Cerebellar cortex (tissue), 1 donor: ENCODE measurements at places on chromosomes 5 and 9.

DNA sequence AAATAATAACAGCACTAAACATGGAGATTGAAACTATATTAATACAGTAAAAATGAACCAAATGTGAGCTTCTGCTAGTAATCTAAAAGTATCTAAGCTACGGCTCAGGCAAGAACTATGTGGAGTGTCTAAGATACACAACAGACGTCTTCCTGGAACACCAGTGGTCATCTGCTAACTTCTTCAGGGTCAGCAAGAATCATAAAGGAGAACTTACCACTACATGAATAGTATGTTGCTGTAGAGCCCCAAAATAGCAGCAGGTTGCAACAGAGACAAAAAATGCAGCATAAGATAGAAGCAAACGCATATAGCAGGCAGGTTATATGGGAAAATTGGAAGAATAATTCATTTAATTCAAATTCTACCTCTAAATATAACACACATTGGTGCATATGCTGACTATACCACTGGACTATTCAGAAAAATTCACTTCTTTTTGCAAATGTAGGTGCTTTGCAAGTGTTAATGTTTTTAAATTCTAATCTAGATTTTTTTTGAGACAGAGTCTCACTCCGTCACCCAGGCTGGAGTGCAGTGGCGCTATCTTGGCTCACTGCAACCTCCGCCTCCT lies 27.1 kb downstream of the DCTN4 start:
- DNase-seq, result no peak

- no peak for DNase-seq
Observed at GRCh38 chr9:33112094-33112493, 35.6 kb upstream of the SMU1 start.

DNA sequence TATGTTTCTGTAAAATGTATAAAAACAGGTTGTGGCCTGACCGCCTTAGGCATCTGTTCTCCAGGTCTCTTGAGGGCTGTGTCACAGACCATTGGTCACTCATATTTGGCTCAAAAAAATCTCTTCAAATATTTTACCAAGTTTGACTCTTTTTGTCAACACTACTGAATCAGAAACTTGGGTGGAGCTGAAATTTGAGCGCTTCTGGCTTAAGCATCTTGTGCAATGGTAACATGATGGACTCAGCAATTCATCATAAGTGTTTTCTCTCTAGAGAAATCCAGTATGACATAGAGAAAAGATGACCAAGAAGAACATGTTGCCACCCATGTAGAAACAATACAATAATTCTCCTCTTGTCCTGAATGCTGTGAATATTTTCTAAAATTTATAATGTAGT lies 387.9 kb downstream of the MAT2B start:
- DNase-seq, result no peak

DNA sequence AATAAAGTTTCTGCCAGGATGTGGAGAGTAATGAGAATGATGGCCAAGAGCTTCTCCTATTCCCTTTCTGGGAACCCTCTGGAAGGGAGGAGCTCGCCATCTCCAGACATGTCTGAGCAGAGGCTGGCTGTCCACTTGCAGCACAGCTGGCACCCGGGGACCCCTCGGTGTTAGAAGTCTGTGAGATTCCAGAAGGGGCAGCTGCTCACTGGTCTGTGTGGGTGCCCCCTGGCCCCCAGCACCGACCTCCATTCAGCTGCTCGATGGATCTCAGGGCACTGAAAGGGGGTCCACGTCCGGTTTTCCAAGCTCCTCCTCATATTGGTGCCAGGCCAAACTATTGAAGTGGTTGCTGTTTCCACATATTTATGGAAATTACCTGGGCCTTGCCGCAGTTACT lies 3.6 kb upstream of the FAM163B start:
- DNase-seq, result no peak

GRCh38 chr5:11588803-11589202 lies 315.4 kb downstream of the CTNND2 start:
- peak; percentile 53 for DNase-seq

DNA sequence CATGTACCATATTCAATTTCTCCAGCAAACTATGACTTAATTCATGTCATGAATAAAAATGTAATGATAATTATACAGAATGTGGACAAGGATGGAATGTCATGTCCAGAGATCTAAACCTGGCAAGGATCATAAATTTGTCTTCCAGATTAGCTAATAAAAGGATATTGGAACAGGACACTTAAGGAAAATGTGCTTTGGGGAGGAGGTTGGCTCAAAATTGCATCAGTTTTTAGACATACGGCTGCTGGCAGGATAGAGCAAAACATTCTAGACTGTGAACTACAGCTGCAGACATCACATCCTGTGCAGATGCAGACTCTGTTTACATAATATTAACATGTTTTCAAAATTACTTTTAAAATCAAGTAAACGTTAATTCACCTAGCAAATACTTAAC lies 248.4 kb downstream of the TLR4 start:
- DNase-seq, result no peak

DNA sequence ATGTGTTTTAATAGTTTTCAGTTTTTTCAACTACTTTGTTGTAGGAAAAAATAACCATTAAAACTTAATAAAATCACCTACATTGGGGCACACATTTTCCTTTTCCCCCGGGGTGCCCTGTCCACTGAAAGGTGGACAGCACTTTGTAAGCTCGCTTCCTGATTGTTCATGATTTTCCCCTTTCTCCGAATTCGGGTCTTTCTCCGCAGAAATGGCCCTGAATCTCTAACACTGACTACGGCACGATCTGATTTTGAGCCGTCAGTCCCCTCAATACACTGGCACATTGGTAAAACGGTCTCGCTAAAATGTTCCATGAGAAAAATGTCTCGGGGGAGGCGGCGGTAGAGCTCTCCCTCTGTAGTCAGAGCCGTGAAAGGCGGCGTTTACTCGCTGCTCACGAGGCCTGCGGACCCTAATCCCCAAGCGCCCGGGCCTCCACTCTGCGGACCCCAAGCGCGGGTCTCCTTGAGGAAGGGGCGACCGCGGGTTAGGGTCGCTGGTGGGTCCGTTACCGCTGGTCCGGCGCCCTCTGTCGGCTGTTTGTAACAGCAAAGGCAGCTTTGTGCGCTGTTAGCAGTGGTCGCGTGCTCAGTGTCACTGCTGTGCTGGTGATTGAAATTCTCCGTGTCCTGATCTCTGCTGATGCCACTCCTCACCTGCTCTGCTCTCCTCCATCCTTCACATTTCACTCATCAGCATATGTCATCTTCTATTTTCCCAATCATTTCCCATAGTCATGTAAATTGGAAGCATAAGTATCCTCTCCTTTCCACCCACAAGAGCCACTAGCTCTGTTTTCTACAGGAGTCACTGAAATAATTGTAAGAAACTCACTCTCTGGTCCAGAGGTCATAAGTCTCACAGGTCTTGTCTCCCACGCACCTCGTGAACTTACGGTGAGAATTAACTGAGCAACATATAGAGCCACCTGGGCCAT lies 10.8 kb upstream of the IFNA2 start:
- DNase-seq, result peak; percentile 68

DNA sequence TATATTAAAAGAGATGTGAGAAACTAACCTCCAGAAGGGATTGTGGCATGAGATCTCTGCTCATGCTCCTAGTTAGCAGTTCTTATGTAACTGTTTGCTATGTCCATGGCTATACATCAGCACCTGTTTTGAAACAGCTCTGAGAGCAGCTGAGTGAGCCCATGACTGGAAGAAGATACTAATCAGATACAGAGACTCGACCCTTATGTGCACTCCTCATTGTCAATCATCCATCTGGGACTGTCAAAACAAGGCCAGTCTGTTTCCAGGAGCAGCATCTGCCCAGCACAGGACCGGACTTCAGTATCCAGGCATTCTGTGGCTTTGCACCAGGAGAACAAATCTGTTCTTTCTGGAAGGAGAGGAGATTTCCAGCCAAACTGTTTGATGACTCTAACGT lies 77.7 kb downstream of the EFNA5 start:
- DNase-seq, result peak; percentile 52

DNA sequence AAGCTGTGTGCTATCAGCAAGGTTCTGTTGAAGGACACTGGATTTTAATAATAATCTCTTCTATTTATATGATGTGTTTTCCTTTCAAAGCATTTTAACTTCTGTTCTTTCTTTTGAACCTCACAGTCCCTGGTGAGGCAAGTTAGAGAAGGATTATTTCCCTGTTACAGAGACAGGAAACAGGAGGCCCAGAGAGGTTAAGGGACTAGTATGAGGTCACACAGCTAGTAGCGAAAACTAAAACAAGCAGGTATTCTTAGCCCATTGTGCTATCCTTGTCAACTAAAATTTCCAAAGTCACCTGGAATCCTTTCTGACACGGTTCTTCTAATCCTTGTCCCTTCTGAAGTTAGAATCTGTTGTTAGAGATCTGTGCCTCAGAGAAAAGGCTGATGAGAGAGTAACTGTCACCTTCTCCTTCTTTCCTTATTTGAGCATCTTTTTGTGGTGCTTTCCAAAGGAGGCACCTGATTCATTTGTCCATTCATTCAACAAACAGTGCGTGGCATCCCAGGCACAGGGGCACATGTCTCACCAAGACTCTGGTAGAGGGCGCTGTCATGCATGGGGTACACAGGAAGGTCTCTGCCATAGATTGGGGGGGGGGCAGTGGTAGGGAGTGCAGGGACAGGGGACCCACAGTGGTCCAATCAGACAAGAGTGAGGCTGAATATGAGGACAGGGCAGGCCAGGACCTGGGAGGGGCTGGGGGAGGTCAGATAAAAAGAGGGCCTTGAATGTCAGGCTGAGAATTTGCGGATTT lies 61.5 kb downstream of the CRB2 start:
- no peak for DNase-seq
